ENCODE measurements at places on chromosomes 1 and 21.

DNA sequence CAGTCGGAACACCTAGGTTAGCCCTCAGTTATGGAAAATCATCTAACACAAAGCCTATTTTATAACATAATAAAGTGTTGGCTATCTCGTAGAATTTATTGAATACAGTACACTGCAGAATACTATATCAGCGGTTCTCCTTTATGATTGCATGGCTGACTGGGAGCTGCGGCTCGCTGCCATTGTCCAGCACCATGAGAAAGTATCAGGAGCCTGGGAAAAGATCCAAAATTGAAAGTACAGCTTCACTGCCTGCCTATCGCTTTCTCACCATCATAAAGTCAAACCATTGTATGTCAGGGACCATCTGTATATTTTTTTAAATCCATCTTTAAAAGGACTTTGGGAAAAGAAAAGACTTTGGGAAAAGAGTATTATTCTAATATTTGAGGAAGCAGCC, 111.9 kb upstream of the RAVER2 start:
- no peak for DNase-seq

- no peak for DNase-seq
These were observed 303.7 kb downstream of the HLX start for GRCh38 chr1:221182791-221183533.

DNA sequence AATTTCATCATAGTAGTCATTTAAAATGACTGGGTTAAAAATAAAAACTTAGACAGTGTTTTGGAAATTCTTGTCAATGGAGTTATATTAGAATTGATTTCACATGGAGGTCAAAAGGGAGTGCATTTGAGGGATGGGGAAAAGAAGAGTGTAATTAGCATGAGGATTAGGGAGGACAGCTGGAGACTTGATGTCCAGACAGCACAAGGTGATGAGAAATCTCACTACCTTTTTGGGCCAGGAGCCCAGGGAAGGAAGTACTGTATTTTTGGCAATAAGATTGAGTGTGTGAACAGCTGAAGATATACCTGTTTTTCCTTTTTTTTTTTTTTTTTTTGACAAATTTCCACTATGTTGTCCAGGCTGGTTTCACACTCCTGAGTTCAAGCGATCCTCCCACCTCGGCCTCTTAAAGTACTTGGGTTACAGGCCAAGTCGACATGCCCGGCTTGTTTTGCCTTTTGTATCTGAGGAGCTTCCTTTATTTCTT, 163.6 kb downstream of the PAPPA2 start:
- DNase-seq = no peak

DNA sequence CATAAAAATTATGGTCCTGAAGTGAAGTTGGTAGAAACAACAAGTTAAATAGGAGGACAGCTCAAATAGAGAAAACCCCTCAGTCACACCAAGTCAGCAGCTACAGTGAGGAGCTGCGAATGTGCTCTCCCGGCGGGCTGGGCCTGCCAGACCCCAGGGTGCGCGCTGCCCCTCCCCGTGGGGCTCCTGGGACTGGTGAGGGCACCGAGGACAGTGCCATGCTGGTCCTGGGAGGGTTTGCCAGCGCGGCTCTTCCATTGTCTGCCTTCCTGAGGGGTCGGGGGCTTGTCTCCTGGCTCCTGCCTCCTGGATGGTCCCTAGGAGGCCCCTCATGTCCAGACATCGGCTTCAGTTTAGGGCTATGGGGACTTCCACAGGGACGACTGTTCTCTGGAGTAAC, 121.8 kb downstream of the PCBP3 start:
- DNase-seq = no peak

- no peak for DNase-seq
These were observed 3.1 kb upstream of the SLC1A7 start for GRCh38 chr1:53145619-53145941.

DNA sequence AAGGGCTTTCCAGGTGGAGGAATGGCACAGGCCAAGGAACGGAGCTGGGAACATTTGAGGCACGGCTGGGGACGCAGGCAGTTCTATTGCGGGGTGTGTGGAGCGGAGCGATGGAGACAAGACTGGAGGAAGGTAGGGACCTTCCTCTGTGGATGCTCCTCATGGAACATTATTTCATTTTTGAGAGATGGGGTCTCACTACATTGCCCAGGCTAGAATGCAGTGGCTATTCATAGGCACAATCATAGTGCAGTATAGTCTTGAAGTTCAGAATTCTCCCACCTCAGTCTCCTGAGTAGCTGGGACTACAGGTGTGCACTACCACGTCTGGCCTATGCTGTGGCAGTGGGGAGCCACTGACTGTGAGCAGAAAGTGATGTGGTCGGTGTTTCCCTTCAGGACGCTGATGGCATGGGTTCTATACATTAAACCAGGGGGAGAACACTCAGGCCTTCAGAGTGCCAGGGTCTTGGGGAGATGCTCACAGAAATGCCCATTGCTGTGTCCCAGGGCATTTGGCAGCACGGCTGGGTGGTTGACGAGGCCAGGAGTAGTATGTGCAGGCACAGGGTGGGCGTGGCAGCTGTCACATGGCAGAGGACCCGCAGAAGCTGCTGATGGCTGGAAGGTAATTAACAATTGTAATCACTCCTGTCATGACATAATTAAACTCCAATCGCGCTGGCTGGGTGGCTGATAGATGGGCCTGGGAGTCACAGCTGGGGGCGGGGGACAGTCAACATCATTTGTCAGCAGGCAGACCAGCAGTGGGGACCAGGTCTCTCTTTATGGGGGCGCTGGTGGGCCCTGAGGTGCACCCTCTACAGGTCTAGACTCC, 40.8 kb upstream of the ACOT11 start:
- no peak for DNase-seq

GRCh38 chr1:90722874-90723589, 5.9 kb upstream of the BARHL2 start:
- no peak for DNase-seq

GRCh38 chr1:175885326-175885725, 141.9 kb upstream of the TNR start:
- no peak for DNase-seq

DNA sequence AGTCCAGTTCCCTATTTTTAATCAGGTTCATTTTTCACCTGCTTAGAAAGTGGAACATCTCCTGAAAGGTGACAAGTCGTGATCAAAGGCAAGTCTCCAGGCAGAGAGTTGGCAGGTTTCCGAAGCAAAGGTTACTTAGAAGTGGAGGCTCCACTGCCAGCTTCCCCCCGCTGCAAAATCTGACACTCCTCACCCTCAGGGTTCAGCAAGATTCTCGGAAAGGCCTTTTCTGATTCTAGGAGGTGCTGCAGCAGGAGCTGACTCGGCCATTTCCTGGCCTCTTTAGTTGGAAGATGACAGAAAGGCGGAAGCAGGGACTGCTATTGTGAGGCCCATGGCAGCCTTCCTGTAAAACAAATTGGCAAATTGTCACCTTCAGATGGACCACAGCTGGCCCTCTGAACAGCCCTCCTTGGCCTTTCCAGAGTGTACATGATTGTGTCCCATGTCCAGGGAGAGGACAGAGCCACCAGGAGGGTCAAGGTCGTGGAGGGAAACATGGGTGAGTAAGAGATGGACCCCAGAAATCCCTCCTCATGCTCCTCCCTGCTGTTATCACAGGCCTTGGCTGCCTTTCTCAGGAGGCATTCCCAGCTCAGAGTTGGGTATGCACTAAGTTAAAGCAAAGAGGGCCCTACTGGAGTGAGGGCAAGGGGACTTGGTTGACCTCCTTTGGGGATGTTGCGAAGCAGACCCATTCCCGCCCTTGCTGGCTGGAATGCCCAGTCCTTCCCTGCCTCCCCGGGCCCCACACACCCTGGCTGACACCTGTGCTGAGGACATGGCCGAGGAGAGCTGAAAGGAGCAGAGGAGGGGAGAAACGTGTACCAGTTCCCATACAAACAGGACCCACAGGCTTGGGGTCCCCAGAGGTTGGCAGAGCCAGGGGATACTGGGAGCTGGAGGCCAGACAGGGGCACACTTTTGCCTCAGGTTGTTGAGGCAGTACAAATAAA, 115.5 kb upstream of the IRF2BP2 start:
- peak; percentile 33 for DNase-seq
